ENCODE measurements at places on chromosomes 6 and 20.

GRCh38 chr20:11063444-11063843 lies 389.6 kb upstream of the JAG1 start:
- DNase-seq: no peak

DNA sequence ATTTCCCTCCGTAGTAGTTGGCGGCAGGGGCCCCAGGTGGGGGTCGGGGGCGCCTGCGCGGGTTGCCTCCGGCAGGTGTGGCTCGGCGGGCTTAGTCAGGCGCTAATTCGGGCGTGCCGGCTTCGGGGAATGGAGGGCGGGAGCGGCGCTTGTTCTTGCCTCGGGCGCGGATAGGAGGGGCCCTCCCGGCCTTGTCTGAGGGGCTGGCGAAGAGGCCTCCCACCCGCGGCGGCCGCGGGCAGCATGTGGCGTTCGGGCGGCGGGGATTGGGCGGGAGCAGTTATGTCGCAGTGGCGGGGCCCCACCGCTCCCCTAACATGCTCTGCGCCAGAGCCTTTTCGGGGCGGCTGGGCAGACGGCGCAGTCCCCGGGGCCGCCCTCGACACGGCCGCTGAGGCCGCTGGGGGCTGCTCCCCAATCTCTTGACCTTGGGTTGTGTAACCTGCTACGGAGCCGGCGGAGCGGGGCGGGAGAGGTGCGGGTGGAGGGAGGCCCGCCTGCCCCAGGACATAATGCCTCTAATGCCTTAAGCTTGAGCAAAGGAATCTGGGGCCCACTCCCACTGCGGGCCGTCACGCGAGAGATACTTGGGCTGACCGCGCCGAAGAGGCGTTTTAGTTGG lies 1.1 kb downstream of the AMD1 start:
- peak; percentile 68 for DNase-seq

DNA sequence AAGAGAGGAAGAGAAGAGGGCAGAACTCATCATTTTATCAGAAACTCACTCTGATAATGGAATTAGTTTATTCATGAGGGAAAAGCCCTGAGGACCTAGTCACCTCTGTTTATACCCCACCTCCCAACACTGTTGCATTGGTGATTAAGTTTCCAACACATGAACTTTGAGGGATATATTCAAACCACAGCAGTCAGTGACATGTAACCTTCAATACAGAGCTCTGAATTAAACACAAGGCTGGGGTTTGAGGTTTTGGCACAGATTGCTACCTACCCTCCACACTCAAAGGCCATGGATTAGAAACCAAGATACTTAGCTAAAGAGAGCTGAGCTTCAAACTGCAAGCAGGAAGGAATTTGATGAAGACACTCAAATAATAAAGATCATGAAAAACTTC lies 48.5 kb upstream of the MOCS1 start:
- DNase-seq: no peak

DNA sequence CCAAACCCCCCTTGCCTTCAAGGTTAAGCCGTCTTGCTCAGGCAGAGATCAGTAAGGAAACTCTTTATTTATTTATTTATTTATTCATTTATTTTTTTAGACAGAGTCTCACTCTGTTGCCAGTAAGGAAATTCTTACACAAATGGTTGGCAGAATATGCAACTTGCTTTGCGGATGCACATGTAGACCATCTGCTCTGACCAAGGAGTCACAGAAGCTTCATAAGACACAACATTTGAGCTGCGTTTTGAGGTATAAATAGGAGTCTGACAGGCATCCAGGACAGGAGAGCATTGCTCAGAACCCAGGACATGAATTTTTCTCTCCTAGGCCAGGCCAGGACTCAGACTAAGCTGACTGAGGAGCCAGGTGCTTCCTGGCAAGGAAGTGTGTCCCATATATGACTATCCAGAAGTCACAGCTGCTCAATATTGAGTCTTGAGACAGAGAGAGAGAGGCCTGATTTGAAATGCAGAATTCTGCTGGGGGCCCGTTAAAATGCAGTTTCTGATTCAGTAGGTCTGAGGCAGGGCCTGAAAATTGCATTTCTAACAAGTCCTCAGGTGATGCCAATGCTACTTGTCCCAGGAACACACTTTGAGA lies 43.9 kb downstream of the HLA-A start:
- no peak for DNase-seq

GRCh38 chr20:3307078-3307477 lies 68.1 kb upstream of the SLC4A11 start:
- DNase-seq: no peak

DNA sequence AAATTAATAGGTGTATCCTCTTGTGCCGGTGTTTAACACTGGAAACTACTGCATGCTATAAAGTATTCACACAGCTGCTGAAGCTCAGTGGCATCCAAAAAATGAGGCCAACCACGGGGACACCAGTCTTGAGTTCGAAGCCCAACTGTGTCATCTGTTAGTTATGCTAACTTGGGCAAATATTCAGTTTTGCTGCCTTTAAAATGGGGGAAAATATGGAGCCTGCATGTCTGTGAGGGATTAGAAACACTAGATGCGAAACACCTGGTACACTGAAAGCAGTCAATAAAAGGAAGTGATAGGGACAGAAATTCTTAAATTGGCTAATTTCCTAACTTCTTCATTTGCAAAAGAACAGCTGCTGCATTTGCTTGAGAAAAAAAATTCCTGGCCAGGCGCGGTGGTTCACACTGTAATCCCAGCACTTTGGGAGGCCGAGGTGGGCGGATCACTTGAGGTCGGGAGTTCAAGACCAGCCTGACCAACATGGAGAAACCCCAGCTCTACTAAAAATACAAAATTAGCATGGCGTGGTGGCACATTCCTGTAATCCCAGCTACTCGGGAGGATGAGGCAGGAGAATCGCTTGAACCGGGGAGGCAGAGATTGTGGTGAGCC lies 36.6 kb upstream of the MLIP start:
- no peak for DNase-seq

- DNase-seq: no peak
Measured at GRCh38 chr20:51217347-51218045, 194.6 kb upstream of the KCNG1 start.

GRCh38 chr20:59802471-59803221 lies 130.8 kb downstream of the SYCP2 start:
- no peak for DNase-seq

GRCh38 chr6:117933471-117933870 lies 26.4 kb downstream of the SLC35F1 start:
- DNase-seq: no peak

GRCh38 chr6:36757206-36757605 lies 59.6 kb downstream of the RAB44 start:
- DNase-seq: peak; percentile 38

- no peak for DNase-seq
Measured at GRCh38 chr6:131058236-131058635, 4.8 kb downstream of the EPB41L2 start.

GRCh38 chr20:10714236-10714975 lies 40.6 kb upstream of the JAG1 start:
- DNase-seq: no peak

- DNase-seq: no peak
Measured at GRCh38 chr6:169429001-169429400, 175.4 kb upstream of the THBS2 start.

- DNase-seq: no peak
Measured at GRCh38 chr20:2125474-2126112, 24.0 kb downstream of the STK35 start.

- DNase-seq: no peak
Measured at GRCh38 chr20:34781220-34781619, 44.2 kb downstream of the NCOA6 start.

GRCh38 chr6:70396163-70396562 lies 17.1 kb upstream of the FAM135A start:
- no peak for DNase-seq

DNA sequence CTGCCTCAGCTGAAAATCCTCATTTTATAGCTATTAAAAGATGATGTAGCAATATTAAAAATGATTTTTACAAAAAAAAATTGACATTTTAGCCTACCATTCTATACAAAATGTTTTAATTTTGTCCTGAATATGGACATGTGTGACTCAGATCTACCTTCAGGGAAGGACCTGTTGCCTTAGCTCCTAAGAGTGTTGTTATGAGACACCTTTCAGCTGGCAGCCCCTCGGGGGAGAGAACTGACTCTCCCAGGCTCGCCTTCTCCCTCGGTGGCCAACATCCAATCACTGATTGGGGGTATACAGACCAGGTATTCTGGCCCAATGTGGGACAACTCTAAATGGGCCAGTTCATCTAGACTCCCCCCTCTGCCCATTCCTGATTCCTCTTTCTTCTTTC lies 32.5 kb upstream of the MRAP2 start:
- no peak for DNase-seq

- DNase-seq: no peak
Measured at GRCh38 chr6:158338311-158339112, 26.2 kb downstream of the TULP4 start.
